BE2C (cell line): ENCODE measurements at places on chromosomes 12 and 14.

DNA sequence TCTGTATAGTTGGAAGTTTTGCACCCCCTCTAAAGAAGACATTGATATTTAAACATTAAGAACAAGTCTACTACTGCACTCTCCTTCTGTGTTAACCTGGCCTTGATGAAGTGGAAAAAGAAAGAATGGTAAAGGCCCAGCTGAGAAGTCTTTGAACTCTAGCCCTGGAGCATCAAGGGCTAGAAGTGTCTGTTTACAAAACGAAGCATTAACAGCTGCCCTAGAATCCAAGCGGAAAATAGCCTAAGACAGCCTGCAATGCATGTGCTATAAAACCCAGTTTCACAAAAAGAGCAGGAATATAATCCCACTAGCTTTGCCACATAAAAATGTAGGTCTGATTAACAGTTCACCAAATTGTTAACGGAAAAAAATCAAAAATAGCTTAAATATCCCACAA, 60.5 kb downstream of the NUMB start:
- DNase-seq, result no peak

- DNase-seq, result peak; percentile 40
Measured at GRCh38 chr14:55963295-55963694, 154.9 kb upstream of the PELI2 start.

DNA sequence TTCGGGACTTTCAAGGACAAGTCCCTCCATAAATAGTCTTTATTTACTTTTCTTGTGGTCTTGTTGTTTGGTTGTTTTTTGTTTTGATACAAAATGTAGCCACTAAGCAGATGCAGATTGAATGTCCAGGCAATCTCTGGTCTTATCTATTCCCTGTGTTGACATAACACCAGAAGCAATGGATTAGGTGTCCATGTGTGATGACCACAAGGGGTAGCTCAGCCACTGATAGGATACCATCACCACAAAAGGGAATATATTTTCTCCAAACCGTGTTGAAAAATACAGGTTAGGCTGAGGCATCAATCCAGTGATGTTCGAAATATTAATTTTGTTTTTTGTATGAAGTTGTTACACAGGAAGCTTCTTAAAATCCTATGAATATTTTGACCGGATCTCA, 196.3 kb downstream of the EPS8 start:
- no peak for DNase-seq

GRCh38 chr12:57528831-57529555, 6.4 kb downstream of the MBD6 start:
- no peak for DNase-seq

GRCh38 chr14:101781240-101782061, 19.9 kb downstream of the PPP2R5C start:
- no peak for DNase-seq

GRCh38 chr12:109752117-109753053, 38.8 kb downstream of the FAM222A start:
- peak; percentile 87 for DNase-seq

- no peak for DNase-seq
Measured at GRCh38 chr14:20799456-20799891, 3.2 kb downstream of the RNASE1 start.

- DNase-seq, result no peak
Measured at GRCh38 chr12:34215213-34215892, 193.1 kb downstream of the ALG10 start.

DNA sequence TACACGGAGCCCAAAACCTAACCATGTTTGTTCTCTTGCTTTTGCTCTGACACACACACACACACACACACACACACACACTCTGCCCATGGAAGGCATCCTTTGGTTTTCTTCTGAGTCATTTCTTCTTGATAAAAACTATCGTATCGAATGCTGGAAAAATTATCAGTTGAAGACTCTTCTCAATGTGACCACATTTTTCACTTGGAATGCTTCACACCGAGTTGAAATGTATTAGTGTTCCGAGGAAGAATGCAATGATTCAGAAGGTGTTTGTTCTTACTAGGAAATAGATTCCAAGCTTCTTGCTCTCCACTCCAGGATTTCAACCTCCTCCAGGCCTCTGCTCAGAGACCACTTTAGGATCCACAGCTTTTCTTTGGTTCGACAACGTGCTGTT, 226.3 kb downstream of the MON2 start:
- no peak for DNase-seq

GRCh38 chr12:106305376-106305775, 2.8 kb downstream of the TCP11L2 start:
- DNase-seq, result no peak

- no peak for DNase-seq
Measured at GRCh38 chr14:94079891-94080620, 946 bp downstream of the DDX24 start.

- DNase-seq, result no peak
Measured at GRCh38 chr12:48482930-48483329, 632 bp downstream of the C12orf54 start.

DNA sequence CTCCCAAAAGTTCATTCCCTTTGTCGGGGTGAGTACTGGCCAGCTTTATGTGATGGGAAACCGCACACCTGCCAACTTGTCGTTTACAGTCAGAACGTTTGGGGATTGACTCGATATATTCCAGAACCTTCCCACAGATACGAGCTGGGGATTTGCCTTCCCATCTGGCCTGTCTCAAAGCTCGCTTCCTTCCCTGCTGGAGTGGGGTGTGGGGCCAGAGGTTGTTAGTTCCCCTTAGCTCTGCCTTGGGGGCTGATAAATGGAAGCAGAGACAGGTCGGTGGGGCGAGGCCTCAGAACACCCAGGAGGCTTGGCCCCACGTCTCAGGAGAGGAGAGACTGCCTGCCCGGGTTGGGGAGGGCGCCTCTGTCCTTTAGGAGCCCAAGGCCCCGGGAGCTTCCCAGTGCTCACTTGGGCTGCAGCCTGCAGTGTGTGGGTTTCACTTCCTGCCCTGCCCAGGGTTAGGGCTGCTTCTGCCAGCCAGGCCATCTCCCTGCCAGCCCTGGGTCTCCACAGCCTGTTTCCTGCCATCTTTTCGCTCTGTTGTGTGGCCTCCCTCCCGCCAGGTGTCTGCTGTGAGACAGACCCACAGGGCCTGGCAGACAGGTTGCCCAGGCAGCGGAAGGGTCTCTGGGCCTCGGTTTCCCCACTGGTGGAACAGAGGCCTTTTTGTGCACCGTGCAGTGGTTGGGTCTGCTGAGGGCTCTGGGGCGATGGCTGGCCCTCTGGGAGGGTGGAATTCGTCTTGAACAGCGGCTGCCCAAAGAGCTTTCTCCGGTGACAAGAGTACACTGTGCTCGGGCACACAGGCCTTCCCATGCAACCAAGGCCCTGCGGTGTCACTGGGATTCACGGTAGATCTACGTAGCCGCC, 8.1 kb upstream of the TEX22 start:
- no peak for DNase-seq

DNA sequence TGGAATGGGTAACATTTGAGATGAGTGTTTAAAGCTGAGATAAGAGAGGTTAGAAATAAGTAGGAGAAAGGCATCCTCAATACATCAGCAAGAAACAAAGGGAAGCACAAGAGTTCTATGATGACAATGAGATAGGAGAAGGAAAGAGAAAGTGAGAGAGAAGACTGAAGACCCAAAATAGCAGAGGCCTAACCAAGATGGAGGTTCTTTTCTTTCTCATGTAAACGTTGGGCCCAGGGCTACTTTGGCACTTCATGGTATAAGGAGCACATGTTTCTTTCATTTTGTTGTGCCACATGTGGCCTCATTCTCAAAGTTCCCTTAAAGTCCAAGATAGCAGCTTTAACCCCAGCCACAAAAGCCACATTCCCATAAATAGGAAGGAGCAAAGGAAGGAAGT, 120.5 kb upstream of the RMST start:
- DNase-seq, result no peak

GRCh38 chr12:57477710-57478681, 1.7 kb downstream of the ARHGAP9 start:
- DNase-seq, result no peak

DNA sequence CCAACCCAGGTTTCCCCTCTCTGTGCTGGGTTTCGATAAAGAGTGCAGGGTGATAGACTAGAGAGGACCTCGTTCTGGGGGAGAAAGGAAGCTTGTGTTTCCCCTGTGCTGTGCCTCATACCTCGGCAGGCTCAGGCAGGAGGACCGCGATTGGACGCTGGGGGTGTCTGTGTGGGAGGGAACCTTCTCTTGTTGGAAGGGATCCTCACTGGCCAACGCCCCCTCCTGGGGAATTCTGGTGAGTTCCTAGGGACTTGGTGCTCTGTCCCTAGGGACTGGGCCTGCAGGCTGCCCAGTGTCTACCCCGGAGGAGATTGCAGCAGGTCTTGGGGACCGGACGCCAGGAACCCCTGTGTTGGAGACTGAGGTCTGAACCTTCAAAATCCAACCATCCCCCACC, 157.4 kb upstream of the PRMT8 start:
- DNase-seq, result peak; percentile 66

- DNase-seq, result peak; percentile 1
Measured at GRCh38 chr12:52205612-52206303, 13.9 kb upstream of the KRT80 start.

GRCh38 chr12:94811611-94812010, 161.3 kb upstream of the TMCC3 start:
- DNase-seq, result no peak

- no peak for DNase-seq
Measured at GRCh38 chr12:115897729-115898128, 379.8 kb downstream of the MED13L start.

GRCh38 chr12:52713960-52714886, 10.9 kb upstream of the KRT77 start:
- no peak for DNase-seq

DNA sequence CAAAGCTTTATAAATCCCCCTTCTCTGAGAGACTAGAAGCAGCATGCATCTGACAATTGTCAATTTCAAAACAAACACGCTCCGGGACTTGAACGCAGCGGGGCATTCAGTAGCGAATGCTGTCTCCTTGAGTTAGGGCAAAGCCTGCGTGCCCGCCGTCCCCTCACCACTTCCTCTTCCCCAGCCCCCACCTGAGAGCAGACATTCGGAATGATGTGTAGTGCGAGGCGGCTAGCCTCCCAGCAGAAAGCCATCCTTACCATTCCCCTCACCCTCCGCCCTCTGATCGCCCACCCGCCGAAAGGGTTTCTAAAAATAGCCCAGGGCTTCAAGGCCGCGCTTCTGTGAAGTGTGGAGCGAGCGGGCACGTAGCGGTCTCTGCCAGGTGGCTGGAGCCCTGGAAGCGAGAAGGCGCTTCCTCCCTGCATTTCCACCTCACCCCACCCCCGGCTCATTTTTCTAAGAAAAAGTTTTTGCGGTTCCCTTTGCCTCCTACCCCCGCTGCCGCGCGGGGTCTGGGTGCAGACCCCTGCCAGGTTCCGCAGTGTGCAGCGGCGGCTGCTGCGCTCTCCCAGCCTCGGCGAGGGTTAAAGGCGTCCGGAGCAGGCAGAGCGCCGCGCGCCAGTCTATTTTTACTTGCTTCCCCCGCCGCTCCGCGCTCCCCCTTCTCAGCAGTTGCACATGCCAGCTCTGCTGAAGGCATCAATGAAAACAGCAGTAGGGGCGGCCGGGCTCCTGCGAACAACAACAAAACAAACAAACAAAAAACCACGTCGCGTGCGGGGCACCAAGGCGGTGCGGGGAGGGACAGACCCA, 2.2 kb downstream of the PRMT8 start:
- DNase-seq, result no peak

GRCh38 chr12:77855548-77855947, 24.9 kb downstream of the NAV3 start:
- no peak for DNase-seq

GRCh38 chr12:75706786-75707605, 195.6 kb upstream of the KRR1 start:
- DNase-seq, result peak; percentile 28

GRCh38 chr12:55842681-55843429, at the start of gene MMP19:
MMP19 (minus strand) TSS chr12:55842936; CDS start chr12:55842830, 106 bp downstream.
- no peak for DNase-seq

DNA sequence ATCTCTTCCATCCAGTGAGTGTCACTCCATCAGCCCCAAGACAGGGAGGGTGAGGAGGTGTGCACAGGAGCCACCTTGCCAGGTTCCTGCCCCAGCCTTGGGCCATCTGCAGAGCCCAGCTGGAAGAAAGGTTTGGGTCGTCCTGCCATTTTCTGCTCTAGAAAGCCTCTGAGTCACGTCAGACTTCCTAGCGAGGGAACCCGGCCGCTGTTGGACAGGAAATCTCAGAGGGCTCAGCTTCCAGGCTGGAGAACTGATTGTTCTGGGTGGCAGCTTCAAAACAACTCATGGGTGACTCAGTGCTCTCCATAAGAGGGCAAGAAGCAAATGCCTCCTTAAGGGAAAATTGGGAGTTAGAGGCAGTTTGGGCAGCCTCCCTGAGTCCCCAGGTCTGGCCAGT, 16.6 kb downstream of the HIP1R start:
- DNase-seq, result no peak

DNA sequence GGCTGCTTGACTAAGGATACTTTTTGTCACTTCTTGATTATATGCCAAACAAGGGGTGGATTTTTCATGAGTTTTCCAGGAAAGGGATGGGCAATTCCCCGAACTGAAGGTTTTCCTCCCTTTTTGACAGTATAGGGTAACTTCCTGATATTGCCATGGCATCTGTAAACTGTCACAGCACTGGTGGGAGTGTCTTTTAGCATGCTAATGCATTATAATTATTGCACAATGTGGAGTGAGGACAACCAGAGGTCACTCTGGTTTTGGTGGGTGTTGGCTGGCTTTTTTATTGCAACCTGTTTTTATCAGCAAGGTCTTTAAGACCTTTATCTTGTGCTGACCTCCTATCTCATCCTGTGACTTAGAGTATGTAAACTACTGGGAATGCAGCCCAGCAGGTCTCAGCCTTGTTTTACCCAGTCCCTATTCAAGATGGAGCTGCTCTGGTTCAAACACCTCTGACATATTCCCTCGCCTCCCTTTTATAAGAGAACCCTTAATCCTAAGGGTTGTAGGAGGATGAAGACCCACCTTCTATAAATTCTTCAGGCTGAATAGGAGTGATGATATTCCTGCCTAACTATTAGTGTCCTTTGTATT, 471.2 kb downstream of the ATP23 start:
- DNase-seq, result no peak

- no peak for DNase-seq
Measured at GRCh38 chr12:125113263-125113662, 48.0 kb downstream of the AACS start.

DNA sequence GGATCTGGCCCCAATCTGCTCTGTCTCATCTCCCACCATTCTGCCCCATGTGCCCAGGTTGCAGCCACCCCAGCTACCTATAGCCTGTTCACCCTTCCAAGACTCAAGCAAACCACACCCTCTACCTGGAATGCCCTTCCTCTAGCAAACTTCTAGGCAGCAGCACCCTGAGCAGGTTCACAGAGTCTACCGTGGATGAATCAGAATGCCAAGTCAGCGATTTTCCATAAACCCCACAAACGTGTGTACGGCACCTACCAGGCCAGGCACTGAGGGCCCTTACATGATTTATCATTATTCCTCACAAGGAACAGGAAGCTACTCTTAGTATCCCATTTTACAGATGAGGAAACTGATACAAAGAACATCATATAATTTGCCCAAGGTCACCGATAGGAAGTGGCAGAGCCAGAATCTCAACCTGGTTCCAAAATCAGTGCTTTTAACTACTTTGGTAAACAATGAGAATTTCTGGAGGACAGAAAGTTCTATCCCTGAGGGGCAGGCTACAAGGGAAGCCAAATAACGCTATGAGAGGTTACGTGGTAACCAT, 28.0 kb upstream of the DHRS4 start:
- DNase-seq, result no peak
